ENCODE measurements at places on chromosomes 2 and 18.
A peak's percentile ranks its signal among the peaks of the same experiment; 100 is the strongest.

- DNase-seq, result no peak
Measured at GRCh38 chr2:129731907-129732629, 247.4 kb upstream of the RAB6C start.

DNA sequence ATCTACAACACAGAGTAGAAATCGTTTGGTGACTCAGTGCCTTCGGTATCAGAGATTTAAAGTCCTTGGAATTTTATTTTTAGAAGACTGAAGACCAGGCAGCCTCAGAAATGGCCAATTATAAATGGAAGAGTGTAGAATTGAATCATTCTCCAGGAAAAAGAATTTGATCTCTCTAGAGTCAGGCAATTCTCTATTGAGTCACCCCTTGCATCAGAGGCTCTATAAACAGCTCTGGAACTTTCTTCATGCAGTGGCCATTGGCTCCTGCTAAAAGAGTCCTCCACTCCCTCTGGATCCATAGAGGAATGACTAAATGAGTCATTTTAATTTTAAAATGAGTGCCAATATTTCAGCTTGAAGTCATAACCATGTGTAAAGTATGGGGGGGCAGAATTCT is 816.2 kb downstream of the TDRD15 start:
- DNase-seq, result peak; percentile 70

- no peak for DNase-seq
Measured at GRCh38 chr2:229363185-229363814, 92.2 kb upstream of the PID1 start.

- DNase-seq, result peak; percentile 80
Measured at GRCh38 chr18:13447621-13448334, 229.2 kb downstream of the LDLRAD4 start.

GRCh38 chr2:35864141-35864540 is 491.4 kb upstream of the CRIM1 start:
- no peak for DNase-seq

GRCh38 chr2:219126555-219126954 is 34.1 kb downstream of the NHEJ1 start:
- DNase-seq, result no peak

DNA sequence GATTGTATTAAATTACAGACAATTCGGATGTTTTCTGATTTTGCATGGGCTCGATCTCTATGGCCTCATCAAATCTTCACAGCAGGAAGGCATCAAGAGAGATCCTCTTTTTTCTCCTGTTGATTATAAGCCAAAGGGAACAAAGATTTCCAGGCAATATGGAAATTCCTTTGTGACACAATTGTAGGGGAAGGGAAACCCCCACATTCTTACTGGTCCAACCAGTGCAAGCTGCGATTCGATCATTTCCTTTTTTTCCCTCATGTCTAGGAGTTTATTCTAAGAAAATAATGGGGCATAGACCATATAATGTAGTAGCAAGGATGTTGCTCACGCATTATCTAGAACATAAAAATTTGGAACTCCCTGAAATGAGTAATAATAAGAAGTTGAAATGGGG is 87.7 kb downstream of the LYPD6 start:
- no peak for DNase-seq

GRCh38 chr2:120748310-120748709 is 12.6 kb downstream of the GLI2 start:
- no peak for DNase-seq

GRCh38 chr2:232887171-232887850 is 17.2 kb downstream of the SNORC start:
- no peak for DNase-seq

GRCh38 chr2:117717072-117717471 is 97.4 kb upstream of the DDX18 start:
- no peak for DNase-seq

DNA sequence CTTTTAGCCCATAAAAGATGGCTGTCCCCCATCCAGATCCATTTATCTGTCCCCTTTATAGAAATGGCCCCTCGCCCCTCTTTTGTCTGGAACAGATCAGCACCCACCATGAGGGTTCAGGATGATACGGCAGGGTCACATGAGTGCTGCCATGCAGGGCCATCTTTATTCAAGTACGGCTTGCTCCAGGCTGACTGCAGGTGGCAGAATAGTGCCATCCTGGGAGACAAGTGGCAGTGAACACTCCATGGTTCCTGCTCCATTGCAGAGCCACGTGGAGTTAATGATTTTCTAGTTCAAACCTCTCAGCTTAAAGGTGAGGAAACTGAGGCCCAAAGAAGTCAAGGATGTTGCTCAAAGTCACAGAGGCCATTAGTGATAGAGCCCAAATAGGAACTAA is 180.6 kb downstream of the CLIP4 start:
- peak; percentile 16 for DNase-seq

GRCh38 chr2:156396126-156396525 is 40.1 kb upstream of the GPD2 start:
- no peak for DNase-seq

DNA sequence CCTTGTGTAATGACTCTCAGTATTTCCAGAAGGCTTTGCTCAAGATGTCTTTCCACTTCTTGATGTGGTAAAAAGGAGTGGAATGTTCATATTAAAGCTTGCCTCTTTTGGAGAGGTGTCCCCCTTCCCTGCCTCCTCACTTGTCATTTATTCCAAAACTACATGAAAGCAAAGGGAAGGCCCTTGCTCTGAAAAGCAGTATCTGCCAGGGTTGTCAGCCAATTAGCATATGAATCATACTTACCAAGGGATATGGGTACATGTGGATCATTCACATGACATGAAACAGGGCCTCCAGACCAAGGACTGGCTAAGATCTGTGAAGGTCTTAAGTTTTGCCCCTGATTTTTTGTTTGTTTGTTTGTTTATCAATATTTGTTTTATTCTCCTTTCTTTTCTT is 31.3 kb downstream of the ANXA4 start:
- peak; percentile 20 for DNase-seq

- DNase-seq, result peak; percentile 62
Measured at GRCh38 chr2:46336283-46336959, 39.2 kb downstream of the EPAS1 start.

DNA sequence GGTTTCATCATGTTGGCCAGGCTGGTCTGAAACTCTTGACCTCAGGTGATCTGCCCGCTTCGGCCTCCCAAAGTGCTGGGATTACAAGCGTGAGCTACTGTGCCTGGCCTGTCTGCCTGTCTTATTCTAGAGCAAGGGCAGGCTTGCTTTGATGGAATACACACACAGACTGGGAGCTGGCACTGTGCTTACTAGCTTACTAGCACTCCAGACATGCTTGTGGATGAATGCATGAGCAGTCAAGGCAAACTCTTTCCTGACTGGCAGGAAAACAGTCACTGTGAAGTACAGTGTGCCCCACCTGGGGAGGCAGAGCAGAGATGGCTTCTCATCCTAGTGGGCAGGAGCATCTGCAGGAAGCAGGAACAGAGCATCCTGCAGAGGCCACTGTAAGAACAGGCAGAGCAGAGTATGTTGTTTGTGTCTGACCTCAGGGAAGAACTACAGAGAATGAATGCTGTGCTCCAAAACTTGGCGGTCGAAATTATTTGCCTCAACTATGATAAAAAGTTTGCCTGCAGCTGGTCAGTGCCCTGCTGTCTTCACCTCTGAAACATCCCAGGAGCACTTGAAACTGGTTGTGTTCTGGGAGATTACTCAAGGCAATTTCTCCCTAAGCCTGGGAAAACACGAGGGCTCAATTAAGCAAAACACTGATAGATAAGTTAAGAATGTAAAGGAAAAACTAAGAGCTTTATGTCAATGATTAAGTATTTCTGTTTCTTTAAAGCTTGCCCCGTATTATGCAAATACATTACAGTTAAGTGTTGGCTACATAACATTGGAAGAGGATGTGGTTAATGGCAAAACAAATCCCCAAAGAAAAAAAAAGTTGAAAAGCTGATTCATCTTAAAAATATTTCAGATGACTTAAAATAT is 102.4 kb downstream of the VAPA start:
- peak; percentile 99 for DNase-seq

- no peak for DNase-seq
Measured at GRCh38 chr18:57087644-57088376, 59.1 kb upstream of the BOD1L2 start.

DNA sequence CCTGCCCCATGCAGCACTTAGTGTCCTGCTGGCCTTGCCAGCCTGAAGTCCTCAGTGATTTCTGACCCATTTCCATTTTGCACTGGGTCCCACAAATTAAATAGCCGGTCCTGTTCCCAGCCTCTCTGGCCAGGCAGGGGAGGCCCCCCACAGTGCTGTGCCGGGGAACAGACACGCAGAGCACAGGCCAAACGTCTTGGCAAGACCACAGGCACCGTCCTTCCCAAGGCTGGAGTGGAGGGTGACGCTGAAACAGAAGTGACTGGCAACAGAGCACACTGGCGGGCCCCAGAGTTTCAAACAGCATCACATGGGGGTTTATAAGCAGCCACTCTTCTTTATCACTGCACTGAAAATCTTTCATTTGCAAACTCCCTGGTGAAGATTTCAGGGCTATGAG is 52.2 kb downstream of the EDAR start:
- DNase-seq, result no peak

DNA sequence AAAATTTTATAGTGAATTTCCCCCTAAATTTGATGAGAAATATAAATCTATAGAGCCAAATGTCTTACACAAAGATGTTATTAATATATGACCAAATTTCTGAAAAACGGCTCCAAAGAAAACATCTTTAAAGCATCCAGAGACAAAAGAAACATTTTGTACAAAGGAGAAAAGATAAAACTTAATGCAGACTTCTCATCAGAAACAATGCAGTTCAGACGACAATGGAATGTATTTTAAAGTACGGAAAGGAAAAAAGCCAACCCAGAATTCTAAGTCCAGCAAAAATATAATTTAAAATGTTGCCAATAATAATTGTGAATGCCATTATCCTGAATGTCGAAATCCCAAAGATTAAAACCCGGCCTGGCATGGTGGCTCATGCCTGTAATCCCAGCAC is 129.4 kb downstream of the MCFD2 start:
- no peak for DNase-seq

- peak; percentile 61 for DNase-seq
Measured at GRCh38 chr2:37377187-37377532, 32.7 kb downstream of the QPCT start.

GRCh38 chr2:2104331-2104730 is 226.7 kb downstream of the MYT1L start:
- DNase-seq, result no peak

GRCh38 chr18:75070625-75071483 is 138.1 kb downstream of the PTGR3 start:
- DNase-seq, result peak; percentile 78

DNA sequence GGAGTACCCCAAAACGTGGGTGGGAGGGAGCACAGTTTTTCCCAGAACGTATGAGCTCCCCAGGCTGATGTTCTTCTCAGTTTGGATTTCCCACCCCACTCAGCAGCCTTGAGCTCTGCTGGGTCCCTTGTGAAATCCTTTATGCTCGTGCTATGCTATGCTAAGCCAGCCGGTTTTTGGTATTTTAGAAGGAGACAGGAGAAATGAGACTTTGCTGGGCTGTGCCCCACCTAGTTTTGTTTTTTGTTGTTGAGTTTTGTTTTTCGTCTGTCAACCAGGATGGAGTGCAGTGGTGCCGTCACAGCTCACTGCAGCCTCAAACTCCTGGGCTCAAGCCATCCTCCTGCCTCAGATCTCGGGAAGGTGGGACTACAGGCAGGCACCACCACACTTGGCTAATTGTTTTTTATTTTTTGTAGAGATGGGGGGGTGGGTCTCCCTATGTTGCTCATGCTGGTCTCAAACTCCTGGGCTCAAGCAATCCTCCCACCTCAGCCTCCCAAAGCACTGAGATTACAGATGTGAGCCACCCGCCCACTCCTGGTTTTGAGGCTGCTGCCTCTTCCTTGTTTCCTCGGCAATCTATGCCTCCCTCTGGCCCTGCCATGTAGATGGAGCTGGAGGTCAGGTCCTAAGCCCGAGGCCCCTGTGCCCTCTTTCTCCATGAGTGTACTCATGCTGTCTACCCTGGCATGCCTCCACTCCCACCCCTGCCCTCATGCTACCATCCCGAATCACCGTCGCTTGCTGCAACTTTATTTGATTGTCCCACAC is 17.5 kb upstream of the MGAT4A start:
- no peak for DNase-seq

GRCh38 chr2:56127463-56128152 is 56.2 kb upstream of the CCDC85A start:
- DNase-seq, result peak; percentile 2

DNA sequence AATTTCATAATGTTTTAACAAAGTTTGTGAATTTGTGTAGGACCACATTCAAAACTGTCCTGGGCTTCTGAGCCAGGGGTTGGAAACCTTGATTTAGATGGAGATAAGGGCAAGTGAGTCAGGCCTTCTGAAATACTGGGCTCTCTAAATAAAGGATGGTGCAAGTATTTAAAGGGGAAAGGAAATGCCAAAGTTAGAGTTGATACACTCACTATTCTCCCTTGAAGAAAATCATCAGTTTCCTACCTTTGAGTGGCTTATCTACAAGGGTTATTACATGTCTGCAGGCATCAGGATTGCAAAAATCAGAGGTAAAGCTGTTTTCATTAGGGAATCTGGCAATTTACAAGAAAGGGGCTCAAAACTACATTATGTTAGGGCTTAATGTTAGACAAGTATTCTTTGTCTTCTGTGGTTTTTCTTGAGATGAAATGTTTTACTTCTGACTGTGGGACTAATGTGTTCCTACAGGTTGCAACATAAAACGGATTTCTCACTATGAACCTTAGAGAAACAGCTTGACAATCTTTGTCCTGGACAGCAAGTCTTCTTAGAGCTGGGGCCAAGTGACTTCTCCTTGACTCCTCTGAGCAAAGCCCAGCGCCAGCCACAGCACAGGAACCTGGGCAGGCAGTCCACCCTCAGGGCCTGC is 31.1 kb downstream of the RNU4ATAC start:
- peak; percentile 50 for DNase-seq

GRCh38 chr2:200219309-200220113 is 87.0 kb upstream of the SPATS2L start:
- DNase-seq, result no peak

- no peak for DNase-seq
Measured at GRCh38 chr18:13287372-13287771, 68.8 kb downstream of the LDLRAD4 start.
